ENCODE measurements at places on chromosomes 1 and 21.
A peak's percentile ranks its signal among the peaks of the same experiment; 100 is the strongest.

DNA sequence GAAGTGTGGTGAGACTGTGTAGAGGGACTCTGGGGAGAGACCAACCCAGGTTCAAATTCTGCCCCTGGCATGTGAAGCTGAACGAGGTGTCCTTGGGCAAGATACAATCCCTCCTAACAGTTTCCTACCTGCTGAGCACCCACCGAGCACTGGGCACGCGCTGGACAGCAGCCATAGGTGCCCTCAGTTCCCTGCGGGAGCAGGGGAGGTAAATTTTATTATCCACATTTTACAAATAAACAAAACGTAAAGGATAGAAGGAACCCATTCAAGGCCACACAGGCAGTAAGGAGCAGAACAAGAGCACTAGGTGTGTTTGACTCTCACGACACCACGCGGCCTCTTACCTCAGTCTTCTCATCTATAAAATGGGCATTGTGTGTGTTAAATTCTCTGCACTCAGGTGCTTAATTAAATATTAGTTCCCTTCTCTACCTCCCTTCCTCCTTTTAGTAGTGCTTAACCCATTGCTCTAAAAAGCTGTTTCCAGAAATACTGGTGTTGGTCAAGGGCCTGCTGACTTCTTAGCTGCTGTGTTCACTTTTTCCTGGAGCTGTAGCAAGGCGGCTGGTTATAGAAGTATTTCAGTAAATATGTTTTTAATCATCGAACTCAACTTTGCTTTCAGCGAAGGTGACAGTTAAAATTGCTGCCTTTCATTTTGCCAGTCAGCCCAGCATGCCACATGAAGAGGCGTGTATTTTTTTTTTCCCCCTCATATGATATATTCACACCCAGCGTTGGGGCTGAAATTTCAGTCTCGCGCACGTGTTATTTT, 41.6 kb downstream of the PGBD5 start:
- no peak for DNase-seq

DNA sequence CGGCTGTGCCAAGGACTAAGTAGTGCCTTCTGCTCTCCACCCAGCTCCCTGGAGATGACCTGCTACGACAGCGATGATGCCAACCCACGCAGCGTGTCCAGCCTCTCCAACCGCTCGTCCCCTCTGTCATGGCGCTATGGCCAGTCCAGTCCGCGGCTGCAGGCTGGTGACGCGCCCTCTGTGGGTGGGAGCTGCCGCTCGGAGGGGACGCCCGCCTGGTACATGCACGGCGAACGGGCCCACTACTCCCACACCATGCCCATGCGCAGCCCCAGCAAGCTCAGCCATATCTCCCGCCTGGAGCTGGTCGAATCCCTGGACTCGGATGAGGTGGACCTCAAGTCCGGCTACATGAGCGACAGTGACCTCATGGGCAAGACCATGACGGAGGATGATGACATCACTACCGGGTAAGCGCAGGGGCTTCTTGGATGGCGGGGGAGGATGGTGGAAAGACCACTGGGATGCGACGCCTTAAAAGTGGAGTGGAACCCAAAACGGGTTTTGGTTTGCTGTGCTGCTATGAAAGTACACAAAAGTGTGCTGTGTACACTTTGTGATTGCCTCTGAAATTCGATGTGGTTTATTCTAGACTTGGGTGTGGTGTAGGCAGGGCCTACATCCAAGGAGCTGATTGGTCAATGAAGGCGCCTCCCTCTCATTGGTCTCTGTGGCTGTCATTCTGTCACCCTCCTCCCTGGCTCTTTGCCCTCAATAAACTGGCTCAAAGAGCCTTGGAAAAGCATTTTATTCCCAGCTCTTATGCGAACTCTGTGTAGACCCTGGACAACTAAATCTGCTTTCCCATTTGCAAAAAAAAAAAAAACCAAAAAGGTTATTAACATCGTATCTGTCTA, 110.4 kb upstream of the IPO9 start:
- no peak for DNase-seq

DNA sequence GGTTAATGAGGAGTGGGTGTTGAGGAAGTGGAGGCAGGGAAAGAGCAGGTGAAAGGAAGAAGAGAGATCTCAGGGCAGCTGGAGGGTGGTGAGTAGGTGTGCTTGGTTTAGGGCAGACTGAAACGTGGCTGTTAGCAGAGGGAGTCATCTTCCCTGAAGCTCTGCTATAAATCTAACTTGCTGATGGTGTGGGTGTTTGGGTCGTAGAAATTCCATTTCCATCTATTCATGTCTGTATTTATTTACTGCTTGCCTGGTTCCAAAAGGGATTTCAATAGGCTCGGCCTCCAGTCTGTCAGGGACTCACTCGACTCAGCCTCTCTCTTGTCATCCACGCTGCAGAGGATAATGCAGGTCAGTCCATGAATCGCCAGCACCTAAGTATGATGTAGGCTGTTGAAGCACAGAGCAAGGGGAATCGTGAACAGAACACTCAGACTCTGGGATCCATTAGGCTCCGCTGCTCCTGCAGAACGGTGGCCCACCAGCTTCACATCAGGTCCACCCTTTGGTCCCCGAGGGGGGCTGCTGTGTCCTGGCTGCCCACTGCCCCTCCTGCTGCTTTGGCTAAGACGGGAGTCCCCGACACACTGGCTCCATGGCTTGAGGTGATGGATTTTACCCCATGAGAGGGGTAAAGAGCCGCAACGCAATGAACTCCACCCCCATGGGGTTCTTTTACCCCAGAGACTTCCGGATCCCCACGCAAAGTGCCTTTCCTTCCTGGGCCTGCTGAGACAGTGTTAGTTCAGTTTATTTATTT, 156.2 kb downstream of the RHOU start:
- peak; percentile 35 for DNase-seq

- DNase-seq = no peak
Measured at GRCh38 chr1:27719286-27720251, 6.2 kb upstream of the FAM76A start.

DNA sequence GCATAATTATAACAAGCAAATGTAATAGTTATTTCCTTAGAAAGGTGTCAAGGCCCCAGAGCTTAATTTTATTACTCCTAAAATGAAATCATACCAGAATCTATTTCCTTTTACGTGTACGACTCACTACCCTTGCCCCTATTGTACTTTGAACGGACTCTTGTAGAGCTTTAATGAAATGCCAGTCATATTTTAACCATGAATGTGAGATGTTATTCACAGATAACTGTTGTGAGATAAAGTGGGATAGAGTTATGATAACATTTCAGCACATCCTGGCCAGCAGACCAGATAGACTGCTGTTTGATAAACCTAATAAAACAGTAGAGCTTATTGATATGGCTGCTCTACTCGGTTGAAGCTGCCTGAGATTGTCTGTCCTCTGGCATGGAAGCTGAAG, 500.8 kb upstream of the PBX1 start:
- DNase-seq = no peak

GRCh38 chr1:8015036-8015808, 10.9 kb downstream of the ERRFI1 start:
- no peak for DNase-seq

DNA sequence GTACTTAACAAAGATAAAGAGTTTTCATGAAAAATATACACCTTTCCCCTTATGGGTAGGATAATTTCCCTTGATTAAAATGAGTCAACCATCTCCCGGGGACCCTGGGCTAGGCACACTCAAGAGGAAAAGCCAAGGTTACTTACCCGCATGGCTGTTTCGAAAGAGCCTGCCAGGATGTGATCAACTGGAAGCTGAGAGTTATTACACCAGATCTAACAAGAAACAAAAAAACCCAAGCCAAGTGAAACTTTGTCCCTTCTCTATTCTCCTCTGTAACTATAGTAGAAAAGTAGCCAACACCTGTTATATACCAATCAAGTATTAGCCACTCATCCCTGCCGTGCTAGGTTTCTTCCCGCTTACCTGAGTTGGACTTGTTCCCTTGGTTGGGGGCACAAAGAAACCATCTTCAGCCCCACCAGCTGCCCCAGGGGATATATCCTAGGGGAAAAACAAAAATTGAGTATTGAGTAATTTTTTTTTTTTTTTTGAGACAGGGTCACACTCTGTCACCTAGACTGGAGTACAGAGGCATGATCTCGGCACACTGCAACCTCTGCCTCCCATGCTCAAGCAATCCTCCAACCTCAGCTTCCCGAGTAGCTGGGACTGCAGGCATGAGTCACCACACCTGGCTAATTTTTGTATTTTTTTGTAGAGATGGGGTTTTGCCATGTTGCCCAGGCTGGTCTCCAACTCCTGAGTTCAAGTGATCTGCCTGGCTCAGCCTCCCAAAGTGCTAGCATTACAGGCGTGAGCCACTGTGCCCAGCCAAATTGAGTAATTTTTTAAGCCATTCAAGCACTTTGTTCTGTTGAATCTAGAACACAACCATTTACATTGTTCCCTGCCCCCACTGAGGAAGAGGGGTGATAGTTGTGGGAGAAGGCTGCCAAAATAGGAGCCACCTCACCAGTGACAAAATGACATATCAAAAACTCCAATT, 8.4 kb upstream of the PEX19 start:
- DNase-seq = no peak

GRCh38 chr1:211591980-211592493, 13.1 kb upstream of the SLC30A1 start:
- DNase-seq = no peak

DNA sequence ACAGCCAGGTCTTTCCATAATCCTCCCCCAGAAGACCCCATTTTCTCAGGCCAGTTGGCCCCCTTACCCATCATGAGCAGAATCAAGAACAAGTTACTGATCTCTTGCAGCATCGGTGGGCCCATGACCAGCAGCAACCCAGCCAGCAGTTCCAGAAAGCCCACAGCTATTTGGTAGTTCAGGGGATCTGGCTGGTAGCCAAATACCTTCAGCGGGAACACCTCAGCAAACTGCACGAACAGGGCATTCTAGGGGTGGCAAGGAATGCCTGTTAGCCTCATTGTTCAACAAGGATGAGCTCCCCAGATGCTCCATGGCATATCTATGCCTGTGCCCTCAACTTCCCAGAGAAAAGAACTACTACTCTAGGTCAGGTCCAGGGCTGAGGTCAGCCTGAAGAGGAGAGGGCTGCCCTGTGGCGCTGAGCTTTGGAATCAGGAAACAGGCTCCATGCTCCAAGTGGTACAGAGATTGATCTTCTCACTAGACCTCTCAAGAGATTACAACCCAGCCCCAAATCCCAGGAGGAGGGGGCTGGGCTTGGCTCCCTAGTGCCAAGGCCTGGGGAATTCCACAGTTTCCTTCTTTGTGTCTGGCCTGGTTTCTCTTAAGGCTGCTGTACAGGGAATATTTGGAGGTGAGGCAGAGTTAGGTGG, 1.3 kb downstream of the TMEM35B start:
- DNase-seq = no peak
